Mammary epithelial cell (primary cell): ENCODE measurements at places on chromosomes 3 and 15. TPM values are rescaled to one million over a fixed set of nuclear protein-coding genes. Genes with fewer than 3 reads are reported as not detected.

Gene PLSCR2
- total RNA-seq: not detected

Gene PTH1R
- total RNA-seq: 0.33 TPM

Gene CPN2
- total RNA-seq: not detected in 2 replicates

Gene CELSR3
- 2.2 and 3.6 TPM in 2 replicates for total RNA-seq
